Activated CD4-positive, alpha-beta T cell treated with anti-CD3 and anti-CD28 coated beads, Interleukin-2, amount 10 ng/mL, durations not matched to agents 7 days and 5 days (primary cell): ENCODE measurements at places on chromosomes 16 and 17. TPM values are rescaled to one million over a fixed set of nuclear protein-coding genes. Genes with fewer than 3 reads are reported as not detected.
A peak's percentile ranks its signal among the peaks of the same experiment; 100 is the strongest.

- peaks cover 49% of the 10 kb centered on the region for H3K36me3 ChIP-seq
- H3K27me3 ChIP-seq: no peaks in the 10 kb centered on the region
- H3K4me1 ChIP-seq: peaks cover 11% of the 10 kb centered on the region
- DNase-seq: no peak
- H3K27ac ChIP-seq: no peak overlapping the region
These were observed 67.4 kb downstream of the CDRT15 start for GRCh38 chr17:14169287-14169686.

Gene SLFN11
- total RNA-seq: 32.1 TPM

DNA sequence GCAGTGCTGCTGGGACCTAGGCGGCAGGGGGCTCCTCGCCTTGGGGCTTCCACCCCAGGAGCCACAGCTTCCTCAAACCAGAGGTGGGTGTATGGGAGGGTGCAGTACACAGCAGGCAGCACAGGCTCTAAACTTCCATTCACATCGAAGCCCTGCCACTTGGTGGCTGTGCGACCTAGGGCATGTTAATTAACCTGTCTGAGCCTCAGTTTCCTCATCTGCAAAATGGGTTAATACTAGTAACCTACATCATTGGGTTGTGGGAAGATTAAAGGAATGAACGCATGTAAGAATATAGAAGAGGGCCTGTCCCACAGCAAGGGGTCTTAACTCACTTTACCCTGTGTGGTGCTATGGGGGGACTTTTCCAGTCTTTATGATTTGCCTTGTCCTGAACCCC, 26.8 kb upstream of the LHX1 start:
- H3K36me3 ChIP-seq: no peaks in the 10 kb centered on the region
- H3K27me3 ChIP-seq: peaks cover 23% of the 10 kb centered on the region
- no peak for DNase-seq

Gene TBC1D26
- total RNA-seq: not detected

DNA sequence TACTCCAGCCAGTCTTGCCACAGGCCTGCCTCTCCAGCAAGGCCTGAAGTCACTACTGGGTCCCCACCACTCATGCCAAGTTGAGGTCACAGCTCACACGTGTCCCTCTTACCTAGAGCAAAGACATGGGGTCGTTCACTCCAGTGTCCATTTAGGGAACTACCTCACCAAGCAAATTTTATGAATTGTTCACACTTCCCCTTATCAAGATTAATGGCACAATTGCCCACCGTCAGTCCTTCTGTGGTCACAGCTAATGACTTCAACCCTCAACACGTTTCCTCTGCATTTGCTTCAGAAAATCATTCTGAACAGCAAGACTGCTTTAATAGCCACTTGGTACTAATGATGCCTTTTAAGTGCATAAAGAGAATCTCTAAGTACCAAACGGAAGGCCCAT, 14.6 kb downstream of the IRX6 start:
- H3K27ac ChIP-seq: no peak overlapping the region
- H3K36me3 ChIP-seq: no peaks in the 10 kb centered on the region
- no peak for DNase-seq
- H3K4me3 ChIP-seq: no peak overlapping the region
- H3K4me1 ChIP-seq: no peaks in the 10 kb centered on the region

Gene SLC52A1
- total RNA-seq: 0.48 TPM

DNA sequence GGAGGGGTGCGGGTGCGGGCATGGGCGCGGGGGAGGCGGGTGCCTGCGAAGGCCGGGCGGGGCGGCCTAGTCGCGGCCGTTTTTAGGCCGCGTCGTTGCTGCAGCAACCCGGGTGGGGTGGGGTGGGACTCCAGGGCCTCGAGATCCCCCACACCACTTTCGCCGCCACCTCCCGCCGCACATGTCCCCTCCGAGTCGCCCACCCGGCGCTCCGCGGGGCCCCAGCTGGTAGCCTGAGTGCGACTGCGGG, 11.3 kb downstream of the TBX2 start:
- H3K27me3 ChIP-seq: peaks cover 57% of the 10 kb centered on the region
- no peak for DNase-seq
- H3K4me3 ChIP-seq: no peak overlapping the region

DNA sequence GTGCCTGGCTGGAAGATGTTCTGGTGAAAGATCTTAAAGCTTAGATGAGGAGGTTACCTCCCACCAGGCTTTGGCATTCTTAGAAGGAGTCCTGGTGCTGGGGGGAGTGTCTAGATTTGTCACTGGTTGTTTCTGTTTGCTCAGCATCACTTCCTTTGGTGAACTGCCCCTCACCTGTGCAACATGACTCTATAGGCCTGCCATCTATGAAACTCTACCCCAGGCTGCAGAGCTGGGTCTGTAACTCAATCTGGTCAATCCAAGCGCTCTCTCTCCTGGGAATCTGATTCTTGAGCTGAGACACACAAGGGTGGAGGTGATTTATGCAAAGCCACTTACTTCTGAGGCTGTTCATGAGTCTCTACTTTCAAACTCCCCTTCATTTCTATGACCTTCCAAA, 399.4 kb downstream of the NPIPA7 start:
- H3K4me3 ChIP-seq: no peak overlapping the region
- no peak for DNase-seq
- no peaks in the 10 kb centered on the region for H3K4me1 ChIP-seq
- H3K27ac ChIP-seq: no peak overlapping the region
- H3K27me3 ChIP-seq: no peaks in the 10 kb centered on the region

DNA sequence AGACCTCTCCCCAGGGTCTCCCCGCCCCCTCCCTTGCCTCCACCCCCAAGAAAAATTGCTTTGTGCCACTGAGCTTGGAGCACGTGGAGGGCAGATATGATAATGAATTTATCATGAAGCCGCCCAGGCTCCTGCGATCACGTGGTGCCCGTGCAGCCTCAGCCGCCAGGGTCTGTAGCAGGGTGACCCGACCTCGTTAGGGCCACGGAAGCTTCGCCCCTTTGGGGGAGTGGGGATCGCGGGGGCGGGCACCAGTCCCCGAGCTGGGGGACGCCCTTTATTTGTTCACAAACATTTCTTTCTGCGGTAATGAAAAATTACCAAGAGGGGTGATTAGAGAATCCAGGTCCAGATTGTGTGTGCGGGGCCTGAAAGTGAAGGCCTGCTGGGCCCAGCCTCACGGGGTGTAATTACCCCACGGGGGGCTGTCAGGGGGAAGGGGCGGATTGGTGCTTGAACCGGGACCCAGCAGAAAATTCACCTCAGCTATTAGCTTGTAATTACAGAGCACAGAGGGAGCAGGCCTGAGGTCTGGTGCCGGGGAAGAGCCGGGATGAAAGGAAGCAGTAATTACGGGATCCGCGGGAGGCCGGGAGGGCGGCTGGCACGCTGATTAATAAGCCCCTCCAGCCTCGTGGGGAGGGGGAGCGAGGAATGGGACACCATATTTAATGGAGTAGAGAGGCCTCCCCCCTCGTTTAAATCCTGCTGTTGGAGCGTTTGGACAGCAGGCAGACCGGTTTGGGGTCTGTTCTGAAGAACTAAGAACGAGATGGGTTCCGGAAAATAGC, 13.3 kb downstream of the GSE1 start:
- H3K4me1 ChIP-seq: peaks cover 10% of the 10 kb centered on the region
- peaks cover 7% of the 10 kb centered on the region for H3K36me3 ChIP-seq
- DNase-seq: no peak
- H3K4me3 ChIP-seq: no peak overlapping the region
- H3K27me3 ChIP-seq: no peaks in the 10 kb centered on the region
- H3K27ac ChIP-seq: no peak overlapping the region

DNA sequence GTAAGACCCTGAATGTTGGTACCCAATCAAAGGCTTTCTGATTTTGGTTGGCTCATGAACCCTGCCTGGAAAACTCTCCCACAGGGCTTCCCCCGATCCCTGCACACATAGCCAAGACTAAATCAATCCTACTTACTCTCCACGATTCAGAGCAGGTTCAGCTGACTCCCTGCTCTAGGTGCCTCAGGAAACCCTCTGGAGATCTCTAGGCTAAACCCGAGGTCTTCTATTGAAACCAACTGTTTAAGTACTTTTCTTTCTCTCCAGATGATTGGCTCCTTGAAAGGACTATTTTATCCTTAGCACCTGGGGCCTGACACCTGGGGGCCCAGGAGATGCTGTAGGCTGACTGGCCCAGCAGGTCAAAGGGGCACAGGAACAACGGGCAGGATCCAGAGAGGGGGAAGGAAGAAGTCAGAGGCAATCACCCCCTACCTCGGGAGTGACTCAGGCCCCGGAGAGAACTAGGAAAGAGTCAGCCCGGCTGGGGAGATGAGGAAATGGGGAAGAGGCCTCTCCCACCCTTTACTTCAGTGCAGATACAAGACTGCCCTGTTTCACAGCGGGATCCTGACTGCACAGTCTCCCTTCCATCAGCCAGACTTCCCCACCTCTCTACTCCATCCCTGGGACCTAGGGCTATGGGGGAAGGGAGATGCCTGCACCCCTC, 2.0 kb downstream of the TBC1D10B start:
- H3K4me3 ChIP-seq: peak overlapping the region; percentile 87
- H3K36me3 ChIP-seq: peaks cover 49% of the 10 kb centered on the region
- no peaks in the 10 kb centered on the region for H3K27me3 ChIP-seq

GRCh38 chr16:22282254-22282892, 14.8 kb upstream of the POLR3E start:
- H3K36me3 ChIP-seq: peaks cover 35% of the 10 kb centered on the region
- DNase-seq: no peak
- H3K4me1 ChIP-seq: no peaks in the 10 kb centered on the region
- no peak overlapping the region for H3K27ac ChIP-seq

Gene CES3
- total RNA-seq: 6.4 TPM

GRCh38 chr17:36846410-36847292, 90.6 kb upstream of the LHX1 start:
- H3K27ac ChIP-seq: no peak overlapping the region
- H3K27me3 ChIP-seq: peaks cover 11% of the 10 kb centered on the region
- H3K4me1 ChIP-seq: peaks cover 17% of the 10 kb centered on the region
- H3K4me3 ChIP-seq: no peak overlapping the region
- no peaks in the 10 kb centered on the region for H3K36me3 ChIP-seq
- no peak for DNase-seq
